Activated CD4-positive, alpha-beta T cell treated with anti-CD3 and anti-CD28 coated beads, Interleukin-2, amount 10 ng/mL, durations not matched to agents 7 days and 5 days (primary cell): ENCODE measurements at places on chromosomes 13 and 19. TPM values are rescaled to one million over a fixed set of nuclear protein-coding genes. Genes with fewer than 3 reads are reported as not detected.

GRCh38 chr13:92849381-92849780 lies 377.2 kb upstream of the GPC6 start:
- H3K27me3 ChIP-seq, result no peaks in the 10 kb centered on the region
- no peak overlapping the region for H3K27ac ChIP-seq
- no peak overlapping the region for H3K4me3 ChIP-seq
- DNase-seq, result no peak
- H3K4me1 ChIP-seq, result no peaks in the 10 kb centered on the region

DNA sequence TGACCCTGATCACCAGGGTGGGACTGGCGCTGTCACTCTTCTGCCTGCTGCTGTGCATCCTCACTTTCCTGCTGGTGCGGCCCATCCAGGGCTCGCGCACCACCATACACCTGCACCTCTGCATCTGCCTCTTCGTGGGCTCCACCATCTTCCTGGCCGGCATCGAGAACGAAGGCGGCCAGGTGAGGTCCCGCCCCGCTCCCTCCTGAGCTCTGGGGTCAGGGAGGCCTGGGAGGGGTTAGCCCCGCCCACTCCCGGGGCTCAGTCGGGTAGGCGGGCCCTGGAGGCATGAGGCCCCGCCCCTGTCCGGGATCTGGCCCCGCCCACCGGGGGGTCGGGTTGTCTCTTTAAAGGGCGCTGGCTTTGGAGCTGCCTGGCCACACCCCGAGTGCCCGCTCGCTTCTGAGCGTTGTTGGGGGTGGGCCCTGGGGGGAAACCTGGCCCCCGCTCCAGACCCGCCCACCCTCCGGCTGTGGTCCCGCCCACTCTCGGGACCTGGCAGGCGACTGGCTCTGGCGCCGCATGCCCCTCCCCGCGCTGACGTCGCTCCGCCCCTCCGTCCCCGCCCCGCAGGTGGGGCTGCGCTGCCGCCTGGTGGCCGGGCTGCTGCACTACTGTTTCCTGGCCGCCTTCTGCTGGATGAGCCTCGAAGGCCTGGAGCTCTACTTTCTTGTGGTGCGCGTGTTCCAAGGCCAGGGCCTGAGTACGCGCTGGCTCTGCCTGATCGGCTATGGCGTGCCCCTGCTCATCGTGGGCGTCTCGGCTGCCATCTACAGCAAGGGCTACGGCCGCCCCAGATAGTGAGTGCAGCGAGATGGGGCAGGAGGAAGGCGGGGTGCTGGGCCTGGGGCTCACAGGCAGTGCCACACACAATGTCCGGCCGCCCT lies 13.1 kb downstream of the DDX39A start:
- peak overlapping the region; percentile 75 for H3K27ac ChIP-seq
- H3K36me3 ChIP-seq, result peaks cover 76% of the 10 kb centered on the region
- no peaks in the 10 kb centered on the region for H3K27me3 ChIP-seq
- no peak overlapping the region for H3K4me3 ChIP-seq
- peak; percentile 88 for DNase-seq

The CEACAM1 gene
- total RNA-seq, result 21.0 TPM

The TNNI3 gene
- total RNA-seq, result not detected

DNA sequence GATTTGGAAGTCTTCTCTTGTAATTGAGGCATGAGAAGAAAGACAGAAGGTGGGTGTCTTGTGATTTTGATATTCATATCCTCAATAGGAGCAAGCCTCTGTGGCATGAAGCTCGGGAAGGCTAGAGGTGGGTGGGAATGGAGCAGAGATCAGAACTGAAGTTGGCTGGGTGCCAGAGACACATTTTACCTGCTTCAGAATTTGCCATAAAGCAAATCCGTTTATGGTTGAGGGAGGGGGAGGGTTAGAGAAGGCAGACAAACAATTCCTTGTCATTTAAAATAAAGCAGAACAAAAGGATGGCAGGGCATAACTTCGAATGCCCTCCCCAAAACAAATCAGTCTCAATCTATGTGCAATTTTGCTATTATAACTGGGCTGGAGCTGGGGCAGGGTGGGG lies 305.9 kb downstream of the KLF5 start:
- no peak overlapping the region for H3K4me3 ChIP-seq
- DNase-seq, result no peak
- no peaks in the 10 kb centered on the region for H3K4me1 ChIP-seq
- H3K27ac ChIP-seq, result no peak overlapping the region
- peaks cover 1% of the 10 kb centered on the region for H3K27me3 ChIP-seq

- peaks cover 57% of the 10 kb centered on the region for H3K27me3 ChIP-seq
- H3K36me3 ChIP-seq, result no peaks in the 10 kb centered on the region
- no peak overlapping the region for H3K4me3 ChIP-seq
- no peak overlapping the region for H3K27ac ChIP-seq
Observed at GRCh38 chr13:23918208-23918607, 20.9 kb upstream of the C1QTNF9B start.

The PBX4 gene
- total RNA-seq, result 34.4 TPM

- no peaks in the 10 kb centered on the region for H3K27me3 ChIP-seq
- H3K27ac ChIP-seq, result peak within 1 kb of the TSS; percentile 80
- peaks cover 11% of the 10 kb centered on the region for H3K36me3 ChIP-seq
- peak; percentile 74 for DNase-seq
- peak within 1 kb of the TSS; percentile 85 for H3K4me3 ChIP-seq
- H3K4me1 ChIP-seq, result peaks cover 39% of the 10 kb centered on the region
Observed at GRCh38 chr19:17718947-17719711, at the start of gene MAP1S. MAP1S (plus strand) TSS chr19:17719480; CDS start chr19:17719503, 23 bp downstream.

The PLK5 gene
- total RNA-seq, result not detected

DNA sequence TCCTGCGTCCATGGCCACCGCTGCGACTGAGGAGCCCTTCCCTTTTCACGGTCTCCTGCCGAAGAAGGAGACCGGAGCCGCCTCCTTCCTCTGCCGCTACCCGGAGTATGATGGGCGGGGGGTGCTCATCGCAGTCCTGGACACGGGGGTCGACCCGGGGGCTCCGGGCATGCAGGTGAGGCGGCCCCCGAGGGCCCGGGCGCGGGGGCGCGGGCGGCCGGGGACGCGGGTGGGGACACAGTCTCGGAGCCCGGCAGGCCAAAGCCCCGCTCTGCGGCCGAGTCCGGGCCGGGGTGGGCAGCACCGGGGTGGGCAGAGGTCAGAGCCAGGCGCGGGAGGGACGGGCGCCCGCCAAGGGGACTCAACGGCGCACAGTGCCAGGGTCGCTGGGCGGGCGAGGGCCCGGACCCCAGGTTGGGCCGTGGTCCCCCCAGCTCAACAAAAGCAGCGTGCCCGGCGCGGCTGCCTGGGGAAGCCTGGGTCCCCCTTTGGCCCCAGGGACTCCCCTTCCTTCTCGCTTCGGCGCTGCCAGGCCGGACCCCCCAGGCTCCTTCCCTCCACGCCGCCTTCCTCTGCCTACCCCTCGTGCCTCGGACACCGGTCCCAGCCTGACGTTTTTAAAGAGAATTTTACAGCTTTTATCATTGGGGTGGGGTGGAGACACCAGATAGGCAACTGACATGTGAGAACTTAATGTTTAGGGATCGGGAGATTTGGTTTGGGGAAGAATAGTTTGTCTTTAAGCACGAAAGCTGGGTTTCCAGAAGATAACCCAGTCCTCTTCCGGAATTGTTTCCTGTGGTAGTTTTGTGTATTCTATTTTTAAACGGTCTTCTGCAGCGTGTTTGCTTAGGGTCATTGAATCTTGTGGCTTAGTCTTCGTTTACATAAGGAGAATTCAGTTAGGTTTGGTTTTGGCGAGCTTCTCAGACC lies 509 bp downstream of the TPP2 start:
- H3K36me3 ChIP-seq, result peaks cover 40% of the 10 kb centered on the region
- H3K27me3 ChIP-seq, result no peaks in the 10 kb centered on the region
- H3K4me3 ChIP-seq, result peak overlapping the region; percentile 95
- peaks cover 64% of the 10 kb centered on the region for H3K4me1 ChIP-seq
- peak overlapping the region; percentile 100 for H3K27ac ChIP-seq
- DNase-seq, result peak; percentile 17

DNA sequence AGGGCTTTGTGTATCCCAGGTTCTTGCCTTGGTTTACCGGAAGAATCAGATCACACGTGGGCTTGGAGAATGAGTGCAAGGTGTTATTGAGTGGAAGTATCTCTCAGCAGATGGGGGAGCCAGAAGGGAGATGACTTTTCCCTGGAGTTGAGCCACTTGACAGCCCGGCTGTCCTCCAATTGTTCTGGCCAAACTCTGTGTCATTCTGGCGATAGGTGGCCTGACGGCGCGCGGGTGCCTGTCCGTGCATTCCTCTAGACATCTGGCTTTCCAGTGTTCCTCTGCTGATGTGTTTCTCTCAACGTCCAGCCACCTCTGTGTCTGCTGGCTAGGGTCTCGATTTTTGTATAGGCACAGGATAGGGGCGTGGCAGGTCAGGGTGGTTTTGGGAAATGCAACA lies 181.9 kb downstream of the SHISA2 start:
- peaks cover 15% of the 10 kb centered on the region for H3K36me3 ChIP-seq
- no peak for DNase-seq
- H3K27ac ChIP-seq, result no peak overlapping the region
- H3K4me3 ChIP-seq, result no peak overlapping the region
- H3K4me1 ChIP-seq, result peaks cover 46% of the 10 kb centered on the region

- no peak overlapping the region for H3K4me3 ChIP-seq
- peaks cover 10% of the 10 kb centered on the region for H3K27me3 ChIP-seq
- H3K36me3 ChIP-seq, result no peaks in the 10 kb centered on the region
- DNase-seq, result no peak
- H3K4me1 ChIP-seq, result peaks cover 9% of the 10 kb centered on the region
Observed at GRCh38 chr19:48760504-48761205, 5.3 kb downstream of the FGF21 start.

DNA sequence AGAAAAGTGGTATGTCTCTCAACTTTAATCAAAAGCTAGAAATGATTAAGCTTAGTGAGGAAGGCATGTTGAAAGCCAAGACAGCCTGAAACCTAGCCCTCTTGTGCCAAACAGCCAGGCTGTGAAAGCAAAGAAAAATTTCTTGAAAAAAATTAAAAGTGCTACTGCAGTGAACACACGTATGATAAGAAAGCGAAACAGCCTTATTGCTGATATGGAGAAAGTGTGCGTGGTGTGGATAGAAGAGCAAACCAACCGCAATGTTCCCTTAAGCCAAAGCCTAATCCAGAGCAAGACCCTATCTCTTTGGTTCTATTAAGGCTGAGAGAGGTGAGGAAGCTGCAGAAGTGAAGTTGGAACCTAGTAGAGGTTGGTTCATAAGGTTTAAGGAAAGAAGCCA lies 96.4 kb downstream of the ZDHHC20 start:
- H3K4me3 ChIP-seq, result no peak overlapping the region
- no peak for DNase-seq
- H3K27me3 ChIP-seq, result peaks cover 3% of the 10 kb centered on the region
- peaks cover 13% of the 10 kb centered on the region for H3K4me1 ChIP-seq
- H3K27ac ChIP-seq, result no peak overlapping the region

DNA sequence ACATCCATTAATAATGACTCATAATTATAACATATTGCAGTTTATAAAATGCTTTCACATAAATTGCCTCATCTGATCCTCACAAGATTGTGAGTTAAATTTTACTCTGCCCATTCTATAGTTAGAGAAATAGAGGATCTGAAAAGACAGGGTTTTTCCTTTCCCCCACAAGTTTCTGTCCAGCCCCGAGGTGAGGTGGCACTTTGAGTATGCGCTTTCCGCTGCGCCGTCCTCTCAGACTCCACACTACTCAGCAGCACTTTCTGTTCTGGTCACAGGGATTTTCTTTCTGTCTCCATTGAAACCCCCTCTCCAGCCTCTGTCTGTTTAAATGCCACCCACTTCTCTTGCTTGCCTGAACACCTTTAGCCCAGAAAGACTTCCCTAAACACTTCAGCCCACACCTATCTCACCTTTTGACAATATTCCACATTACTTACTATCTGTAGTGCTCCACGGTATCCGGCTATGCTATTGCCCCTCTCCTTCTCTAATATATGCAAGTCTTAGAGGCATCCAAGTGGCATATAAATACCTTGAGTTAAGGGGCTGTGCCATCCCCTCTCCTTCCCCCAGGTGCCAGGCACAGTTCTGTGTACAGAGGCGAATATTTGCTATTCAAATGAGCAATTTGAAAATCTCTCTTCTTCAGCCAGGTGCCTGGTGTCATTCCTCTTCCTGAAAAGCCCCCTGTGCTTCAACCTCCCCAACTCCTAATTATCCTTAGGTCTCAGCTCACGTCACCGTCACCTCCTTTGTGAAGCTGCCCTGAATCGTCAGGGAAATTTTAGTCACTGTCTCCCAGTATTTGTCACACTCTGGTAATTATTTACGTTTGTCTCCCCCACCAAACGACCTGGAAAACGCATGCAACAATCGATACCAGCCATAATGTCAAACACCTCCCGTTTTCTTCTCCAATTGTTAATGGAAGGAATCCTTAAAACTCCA lies 268.7 kb downstream of the NHLRC3 start:
- no peak overlapping the region for H3K27ac ChIP-seq
- H3K36me3 ChIP-seq, result no peaks in the 10 kb centered on the region
- H3K4me1 ChIP-seq, result no peaks in the 10 kb centered on the region
- DNase-seq, result no peak

The PCDH20 gene
- total RNA-seq, result not detected

- H3K27me3 ChIP-seq, result peaks cover 24% of the 10 kb centered on the region
- H3K36me3 ChIP-seq, result no peaks in the 10 kb centered on the region
- DNase-seq, result no peak
- H3K4me3 ChIP-seq, result no peak overlapping the region
Observed at GRCh38 chr13:112932971-112933370, 36.0 kb upstream of the MCF2L start.

GRCh38 chr13:63472711-63473110 lies 2057.1 kb upstream of the PCDH20 start:
- H3K4me3 ChIP-seq, result no peak overlapping the region
- no peak for DNase-seq
- H3K4me1 ChIP-seq, result no peaks in the 10 kb centered on the region
- H3K36me3 ChIP-seq, result no peaks in the 10 kb centered on the region

- DNase-seq, result no peak
- H3K4me3 ChIP-seq, result no peak overlapping the region
- peaks cover 3% of the 10 kb centered on the region for H3K27me3 ChIP-seq
- peak overlapping the region; percentile 22 for H3K27ac ChIP-seq
Observed at GRCh38 chr13:33205804-33206221, 79.7 kb downstream of the STARD13 start.

DNA sequence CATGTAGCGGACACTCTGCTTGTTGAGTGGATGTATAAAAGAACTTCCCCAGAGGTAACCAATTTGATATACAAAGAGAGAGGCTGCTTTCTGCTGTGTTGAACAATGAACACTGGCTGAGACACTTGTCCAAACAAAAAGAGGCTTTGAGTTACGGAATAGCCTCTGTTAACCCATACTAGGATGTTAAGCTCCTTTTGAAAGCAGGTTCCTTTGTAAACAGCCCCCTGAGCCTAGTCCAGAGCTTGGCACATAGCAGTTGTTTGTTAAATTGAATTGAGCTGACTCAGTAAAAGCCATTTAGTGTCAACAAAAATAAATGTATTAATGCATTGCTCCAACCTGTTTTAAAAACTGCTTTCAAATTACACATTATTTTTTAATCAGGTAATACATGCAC lies 200.1 kb downstream of the MZT1 start:
- H3K27ac ChIP-seq, result no peak overlapping the region
- no peaks in the 10 kb centered on the region for H3K36me3 ChIP-seq
- DNase-seq, result no peak
- no peaks in the 10 kb centered on the region for H3K27me3 ChIP-seq
- no peak overlapping the region for H3K4me3 ChIP-seq

The TSPAN16 gene
- not detected for total RNA-seq

The BCAM gene
- not detected for total RNA-seq
